Cortex of kidney (tissue), 1 donor: ENCODE measurements at places on chromosomes 11 and 22.

DNA sequence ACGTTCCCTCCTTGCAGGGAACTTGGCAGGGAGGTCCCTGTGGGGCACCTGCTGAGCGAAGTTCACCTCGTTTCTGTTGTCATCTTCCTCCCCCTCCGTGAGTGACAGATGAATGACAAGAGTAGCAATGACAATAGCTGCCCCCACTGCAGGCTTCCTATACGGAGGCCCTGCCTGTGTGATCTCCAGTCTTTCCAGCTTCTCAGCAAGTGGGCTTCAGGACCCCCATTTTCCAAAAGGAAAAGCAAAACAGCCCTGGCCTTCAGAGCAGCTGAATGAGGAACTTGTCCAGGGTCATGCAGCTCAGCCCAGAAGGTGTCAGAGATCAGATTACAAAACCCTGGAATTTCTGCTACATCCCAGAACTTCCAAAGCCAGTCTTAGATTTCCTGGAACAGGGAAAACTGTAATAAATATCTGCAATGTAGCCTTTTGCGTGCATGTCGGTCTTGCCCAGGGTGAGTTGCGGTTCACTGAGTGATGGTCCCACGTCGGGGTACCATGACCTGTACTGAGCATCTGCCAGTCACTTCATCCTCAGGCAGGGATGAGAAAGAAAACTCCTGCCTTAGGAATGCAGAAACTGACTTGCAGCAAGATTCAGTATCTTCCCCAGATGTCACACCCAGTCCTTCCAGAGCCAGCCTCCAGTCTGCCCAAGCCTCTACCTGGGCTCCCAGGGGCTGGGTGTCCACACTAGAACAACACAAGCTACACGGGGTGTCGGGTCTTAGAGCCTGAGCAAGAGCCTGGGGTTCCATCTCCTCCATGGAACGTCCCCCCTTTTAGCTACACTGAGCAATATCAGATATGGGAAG lies 1457.0 kb downstream of the BRD1 start:
- no peak for DNase-seq

DNA sequence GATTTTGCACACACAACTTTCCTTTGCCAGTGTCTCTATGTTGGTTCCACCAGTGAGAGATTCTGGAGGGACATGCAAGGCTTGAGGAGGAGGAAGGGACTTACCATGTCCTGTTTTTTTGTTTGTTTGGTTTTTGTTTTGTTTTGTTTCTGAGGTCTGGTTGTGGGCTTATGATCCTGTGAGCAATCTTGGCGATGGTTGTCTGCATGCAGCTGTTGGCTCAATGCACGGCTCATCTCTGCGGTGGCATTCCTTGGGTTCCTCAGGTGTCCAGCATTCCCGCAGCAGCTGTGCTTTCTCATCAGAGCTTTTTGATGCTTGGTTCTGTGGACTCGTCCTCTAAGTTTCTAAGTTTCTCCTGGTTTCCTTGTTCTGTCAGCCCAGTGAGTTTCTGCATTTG lies 4.8 kb upstream of the NNMT start:
- DNase-seq: no peak

DNA sequence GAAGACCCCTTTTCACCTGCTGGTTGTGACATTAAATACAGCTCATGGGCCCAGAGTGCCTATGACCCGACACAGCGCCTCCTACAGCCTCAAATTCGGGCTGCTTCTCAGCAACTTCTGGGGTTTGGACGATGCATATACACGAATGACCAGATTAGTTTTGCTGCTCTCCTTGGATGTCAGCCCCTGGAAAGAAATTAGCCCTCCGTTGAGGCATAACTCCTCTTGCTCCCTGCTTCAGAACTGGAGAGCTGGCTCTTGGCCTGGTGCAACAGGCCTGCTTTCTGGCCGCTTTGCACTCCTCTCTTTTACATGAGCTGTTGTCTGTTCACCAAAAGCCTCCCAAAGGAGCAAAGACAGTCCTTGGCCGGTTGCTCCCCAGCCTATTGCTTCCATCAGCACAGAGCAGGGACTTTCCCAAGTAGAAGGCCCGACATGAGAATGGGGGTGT lies 3.3 kb downstream of the TECTA start:
- no peak for DNase-seq

- DNase-seq: no peak
These were observed 48.4 kb upstream of the RAB1B start for GRCh38 chr11:66219846-66220565.

GRCh38 chr11:11366793-11367192 lies 13.7 kb upstream of the CSNK2A3 start:
- DNase-seq: no peak

- DNase-seq: no peak
These were observed 243.1 kb downstream of the KCNA4 start for GRCh38 chr11:29773656-29774264.

GRCh38 chr11:47408598-47409439 lies 429 bp downstream of the SLC39A13 start:
- no peak for DNase-seq

DNA sequence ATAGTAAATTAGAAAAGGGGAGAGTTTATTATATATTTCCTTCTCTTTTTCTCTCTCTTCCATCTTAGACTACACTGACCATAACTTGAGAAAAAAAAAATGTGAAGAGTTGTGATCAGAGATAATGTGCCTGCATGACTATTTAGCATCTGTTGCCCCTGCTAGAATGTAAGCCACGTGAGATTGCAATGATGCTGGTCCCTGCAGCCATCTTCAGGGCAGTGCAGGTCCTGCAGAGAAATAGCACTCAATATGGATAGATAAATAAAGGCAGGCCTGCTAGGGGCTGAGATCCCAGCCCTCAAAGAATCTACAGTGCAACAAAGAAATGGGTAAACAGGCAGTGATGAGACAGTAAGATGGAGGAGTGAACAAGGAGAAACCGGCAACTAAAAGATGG lies 7.8 kb upstream of the DKK3 start:
- no peak for DNase-seq

GRCh38 chr11:105856954-105857353 lies 165.1 kb downstream of the MSANTD4 start:
- no peak for DNase-seq

- DNase-seq: no peak
These were observed 102.5 kb downstream of the KCNA4 start for GRCh38 chr11:29914203-29914930.

DNA sequence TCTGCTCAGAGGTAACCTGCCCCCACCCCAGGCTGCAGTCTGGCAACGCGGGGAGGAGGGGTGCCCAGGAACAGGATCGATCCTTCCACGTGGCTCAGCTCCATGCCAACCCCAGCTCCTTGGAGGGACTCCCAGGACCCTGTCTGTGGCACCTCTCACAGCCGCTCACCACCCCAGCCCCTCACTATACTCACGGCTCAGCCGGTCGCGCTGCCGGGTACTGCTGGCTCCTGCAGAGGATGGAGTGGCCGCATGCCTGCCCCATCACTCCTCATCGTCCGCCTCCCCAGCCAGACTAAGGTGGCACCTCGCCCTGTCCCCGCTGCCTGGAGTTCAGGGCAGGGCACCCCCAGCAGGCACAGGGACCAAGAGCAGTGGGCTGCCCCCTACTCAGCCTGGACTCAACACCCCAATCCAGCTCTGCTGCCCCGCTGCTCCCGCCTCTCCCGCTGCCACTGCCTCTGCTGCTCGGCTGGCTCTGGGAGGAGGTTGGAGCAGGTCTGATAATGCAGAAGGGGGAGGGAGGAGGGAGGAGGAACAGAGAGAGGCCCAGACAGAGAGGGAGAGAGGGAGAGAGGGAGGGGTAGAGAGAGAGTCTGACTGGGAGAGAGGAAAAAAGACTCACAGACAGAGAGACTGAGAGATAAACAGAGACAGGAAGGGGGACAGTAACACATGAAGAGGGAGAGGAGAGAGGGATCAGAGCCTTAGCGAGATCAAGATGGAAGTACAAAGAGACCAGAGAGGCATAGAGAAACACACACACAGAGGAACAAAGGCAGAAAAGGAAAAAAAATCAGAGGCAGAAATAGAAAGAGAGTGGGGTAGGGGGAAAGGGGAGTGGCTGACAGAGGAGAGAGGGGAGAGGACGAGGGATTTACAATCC lies at the start of gene PDE2A:
TSS of gene PDE2A (minus strand) at position 480 of the 886 bp plus-strand sequence. CDS start at position 265, 215 bp downstream.
- DNase-seq: no peak

DNA sequence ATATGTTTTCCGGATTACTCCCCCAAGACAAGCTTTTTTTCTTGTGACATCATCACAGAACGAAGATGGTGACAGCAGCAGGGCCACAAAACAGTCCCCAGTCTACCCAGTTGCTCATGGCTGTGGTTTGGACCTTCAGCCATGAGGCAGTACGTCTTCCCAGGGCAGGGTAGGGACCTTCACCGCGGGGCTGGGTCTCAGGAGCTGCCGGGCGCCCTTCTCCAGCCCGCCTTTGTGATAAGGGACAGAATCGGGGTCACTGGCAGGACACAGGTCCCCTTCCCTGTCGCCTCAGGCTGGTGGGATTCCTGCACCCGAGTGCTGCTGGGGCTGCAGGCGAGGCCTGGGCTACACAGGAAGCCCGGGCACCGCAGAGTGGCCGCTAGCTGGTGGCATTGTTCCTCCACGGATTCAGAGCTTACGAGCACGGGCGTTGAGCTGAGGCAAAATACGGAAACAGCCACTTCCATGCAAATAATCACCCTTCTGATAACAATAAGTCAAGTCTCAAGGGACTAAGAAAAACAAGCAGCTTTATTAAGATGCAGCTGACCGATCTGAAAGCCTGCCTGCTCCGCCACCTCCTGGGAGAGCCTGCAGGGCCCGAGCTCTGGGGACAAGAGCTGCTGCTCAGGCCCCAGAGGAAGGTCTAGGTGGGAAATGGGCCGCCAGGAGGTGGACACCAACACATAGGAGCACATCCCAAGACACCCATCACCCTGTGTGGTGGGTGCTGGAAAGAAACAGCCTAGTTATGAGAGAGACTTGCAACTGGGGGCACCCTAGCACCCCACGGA lies 12.3 kb downstream of the TBX1 start:
- no peak for DNase-seq

DNA sequence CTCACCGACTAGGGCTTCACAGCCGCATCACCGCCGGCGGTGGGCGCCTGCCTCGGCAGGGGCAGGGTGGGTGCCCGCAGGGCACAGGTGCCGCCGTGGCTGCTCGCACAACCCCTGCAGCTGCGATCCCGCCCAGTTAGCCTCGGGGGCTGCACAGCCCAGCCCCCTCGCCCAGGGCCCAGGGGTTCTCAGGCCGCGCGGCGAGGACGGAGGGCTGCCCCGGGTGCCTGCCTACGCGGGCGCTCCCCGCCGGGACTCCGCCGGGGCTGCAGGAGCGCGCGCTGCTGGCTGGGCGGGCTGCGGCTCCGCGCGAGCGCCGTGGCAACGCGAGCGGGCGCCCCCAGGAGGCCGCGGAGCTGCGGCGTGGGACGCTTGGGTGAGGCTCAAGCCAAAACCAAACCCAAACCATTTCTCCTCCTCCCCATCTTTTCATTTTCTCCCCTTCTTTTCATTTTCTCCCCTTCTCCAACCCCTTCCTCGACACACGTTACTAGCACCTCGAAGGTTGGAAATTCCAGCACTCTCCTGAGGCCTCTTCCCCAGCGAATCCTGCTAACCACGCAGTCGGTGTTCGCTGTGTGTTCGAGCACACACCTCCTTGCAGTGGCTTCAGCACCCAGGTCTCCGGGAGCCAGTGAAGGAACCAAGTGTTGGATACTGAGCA lies at the start of gene MICAL3:
TSS of gene MICAL3 (minus strand) at position 286 of the 664 bp plus-strand sequence. CDS start 117,749 bp downstream, outside the sequence.
- no peak for DNase-seq

DNA sequence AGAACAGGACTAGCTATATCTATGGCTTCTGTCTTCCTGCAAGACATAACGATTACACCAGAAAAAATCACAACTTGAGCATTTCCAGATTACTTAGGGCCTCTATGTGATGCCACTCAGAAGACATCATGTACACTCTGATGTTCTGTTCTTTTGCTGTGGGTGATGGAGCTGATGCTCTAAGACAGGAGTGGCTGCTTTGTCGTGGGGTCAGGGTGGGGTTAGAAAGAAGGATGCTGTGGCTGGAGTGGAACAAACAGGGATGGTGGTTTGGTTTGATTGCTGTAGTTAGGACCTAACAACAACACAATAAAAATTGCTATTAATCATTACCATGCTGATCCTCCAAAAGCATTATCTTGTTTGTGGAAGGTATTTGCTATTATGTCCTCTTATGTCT lies 120.3 kb upstream of the ARHGAP20 start:
- no peak for DNase-seq

DNA sequence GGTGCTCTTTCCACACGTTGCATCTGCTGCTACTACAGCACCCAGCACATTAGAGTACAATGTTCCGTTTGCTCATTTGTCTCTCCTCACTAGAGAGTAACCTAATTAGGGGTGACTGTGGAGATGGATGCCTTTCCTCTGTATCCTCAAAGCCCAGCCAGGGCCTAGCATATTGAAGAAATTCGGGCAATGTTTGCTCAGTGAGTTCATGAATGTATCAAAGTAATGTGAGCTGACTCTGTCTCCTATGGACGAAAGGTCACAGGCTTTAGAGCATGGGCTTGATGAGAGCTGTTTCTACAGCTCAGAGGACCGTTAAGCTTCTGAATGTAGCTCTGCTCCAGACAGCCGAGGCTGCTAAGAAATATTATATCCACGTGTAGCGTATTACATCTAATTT lies 67.5 kb downstream of the C11orf58 start:
- DNase-seq: no peak

- no peak for DNase-seq
These were observed 251.8 kb upstream of the BLID start for GRCh38 chr11:122367809-122368231.

DNA sequence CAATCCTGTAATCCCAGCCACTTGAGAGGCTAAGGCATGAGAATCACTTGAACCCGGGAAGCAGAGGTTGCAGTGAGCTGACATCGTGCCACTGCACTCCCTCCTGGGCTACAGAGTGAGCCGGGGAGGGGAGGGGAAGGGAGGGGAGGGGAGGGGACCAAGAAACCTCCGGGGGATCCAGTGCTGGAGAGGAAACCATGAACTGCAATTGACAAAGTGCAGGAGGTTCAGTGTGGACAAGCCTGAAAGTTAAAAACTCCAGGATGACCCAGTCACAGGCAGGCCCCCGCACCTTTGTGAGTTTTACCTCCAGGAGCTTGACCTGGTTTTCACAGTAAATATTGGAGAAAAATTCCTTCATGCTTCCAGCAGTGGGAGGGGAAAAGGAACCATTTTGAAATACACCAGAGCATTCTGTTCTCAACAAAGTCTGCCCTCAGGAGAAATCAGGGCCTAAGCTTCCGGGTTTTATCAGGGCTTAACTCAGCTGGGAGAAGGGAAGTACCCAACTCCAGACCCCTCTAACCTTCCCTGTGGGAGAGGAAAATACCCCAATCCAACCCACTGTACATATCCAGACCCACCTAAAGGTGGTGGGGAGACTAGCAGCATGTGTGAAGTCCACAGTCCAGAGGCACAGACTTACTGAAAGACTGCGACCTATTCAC lies 15.5 kb upstream of the ZFTA start:
- no peak for DNase-seq

DNA sequence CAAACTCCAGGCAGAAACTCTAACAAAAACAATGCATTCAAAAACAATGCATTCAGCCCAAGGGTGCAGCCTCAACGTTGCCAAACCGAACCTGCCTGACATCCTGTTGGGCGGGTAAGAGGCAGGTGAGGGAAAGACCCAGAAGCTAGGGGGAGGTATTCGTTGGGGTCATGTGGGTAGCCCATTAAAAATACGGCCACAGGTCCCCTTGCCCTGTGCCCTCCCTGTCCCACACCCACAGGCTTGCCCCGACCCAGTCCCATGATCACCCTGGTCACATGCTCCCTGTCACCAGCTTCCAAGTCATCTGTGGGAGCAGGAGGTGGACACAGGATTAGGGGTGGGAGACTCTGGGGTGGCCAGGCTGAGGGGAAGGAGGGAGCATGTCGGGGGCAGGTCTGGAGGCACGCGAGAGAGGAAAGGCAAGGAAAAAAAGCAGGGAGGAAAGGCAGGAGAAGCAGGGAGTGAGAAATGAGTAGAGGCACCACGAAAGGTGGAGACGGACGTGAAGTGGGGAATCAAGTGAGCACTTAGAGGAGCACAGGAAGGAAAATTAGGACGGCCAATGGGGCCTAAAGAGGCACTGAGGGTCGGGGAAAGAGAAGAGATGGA lies 683 bp downstream of the PLA2G6 start:
- no peak for DNase-seq
